ENCODE measurements at places on chromosomes 13 and 19.

GRCh38 chr19:58067240-58067912 lies 8.3 kb downstream of the ZNF135 start:
- DNase-seq = no peak

GRCh38 chr19:7833225-7834099 lies 3.4 kb downstream of the EVI5L start:
- DNase-seq = no peak

- no peak for DNase-seq
Observed at GRCh38 chr13:24625870-24626849, 54.0 kb upstream of the ATP12A start.

DNA sequence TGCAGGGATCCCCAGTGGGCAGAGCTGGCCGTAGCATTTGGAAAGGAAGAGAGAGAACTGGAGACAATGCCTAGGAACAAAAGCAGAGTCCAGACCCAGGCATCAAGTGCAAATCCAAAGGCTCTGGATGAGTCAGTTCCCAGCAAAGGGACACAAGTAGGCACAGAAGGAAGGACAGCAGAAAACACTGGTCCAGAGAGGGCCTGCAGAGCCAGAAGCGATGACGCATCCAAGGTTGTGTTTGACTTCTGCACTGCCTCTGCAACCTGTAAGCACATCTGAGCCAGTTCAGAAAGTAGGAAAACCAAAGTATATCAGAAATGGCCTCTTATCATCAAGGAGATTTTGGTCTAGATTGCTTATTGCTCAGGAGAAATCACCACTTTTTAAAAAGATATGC lies 604.5 kb downstream of the FGF9 start:
- no peak for DNase-seq

DNA sequence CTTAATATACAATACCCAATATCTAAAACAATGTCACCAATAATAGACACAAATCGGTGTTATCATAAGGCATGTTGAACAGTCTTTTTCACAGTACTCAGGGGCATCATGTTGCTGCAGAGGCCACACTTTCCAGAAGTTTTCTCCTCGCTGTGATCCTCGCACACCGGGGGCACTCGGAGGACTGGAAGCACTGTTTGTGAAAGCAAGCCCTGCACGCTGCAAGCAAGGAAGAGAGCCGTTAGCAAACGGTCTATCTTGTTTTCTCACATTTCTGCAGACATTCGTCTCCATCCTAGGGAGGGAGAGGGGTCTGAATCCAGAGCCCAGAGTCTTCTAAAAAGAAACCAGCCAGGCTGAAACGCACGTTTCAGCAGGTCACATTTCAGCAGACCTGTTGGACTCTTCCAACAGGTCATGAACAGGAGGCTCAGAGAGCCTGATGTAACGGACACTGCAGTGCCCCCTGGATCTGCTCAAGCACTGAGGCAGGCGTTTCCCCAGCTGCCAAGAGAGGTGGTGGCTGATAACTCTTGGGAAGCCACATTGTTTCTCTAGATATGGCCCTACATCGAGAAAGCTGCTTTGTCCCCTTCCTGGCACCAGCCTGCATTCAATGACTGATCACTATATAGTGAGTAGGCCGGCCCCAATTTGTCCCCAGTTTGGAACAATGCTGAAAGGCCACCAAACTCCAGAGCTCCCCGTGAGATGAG lies 43.6 kb downstream of the RUBCNL start:
- no peak for DNase-seq

DNA sequence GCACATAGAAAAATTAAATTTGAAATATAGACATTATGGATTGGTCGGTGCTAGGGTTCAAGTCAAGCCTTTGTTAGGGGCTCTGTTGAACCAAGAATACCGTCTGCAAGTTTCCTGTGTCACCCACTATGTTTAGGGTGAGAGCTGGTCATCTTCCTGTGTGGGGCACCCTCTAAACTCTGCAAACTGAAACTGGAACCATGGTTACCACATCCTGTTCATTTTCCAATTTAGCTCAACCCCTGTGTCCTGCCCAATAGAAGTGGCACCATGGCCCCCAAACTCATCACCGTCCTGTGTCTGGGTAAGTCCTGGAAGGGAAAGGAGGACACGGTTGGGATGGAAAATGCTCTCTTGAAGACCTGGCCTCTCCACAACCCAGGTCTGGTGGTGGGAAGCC lies 29.9 kb downstream of the LAIR2 start:
- DNase-seq = no peak

GRCh38 chr13:95239283-95239682 lies 62.0 kb downstream of the ABCC4 start:
- no peak for DNase-seq

DNA sequence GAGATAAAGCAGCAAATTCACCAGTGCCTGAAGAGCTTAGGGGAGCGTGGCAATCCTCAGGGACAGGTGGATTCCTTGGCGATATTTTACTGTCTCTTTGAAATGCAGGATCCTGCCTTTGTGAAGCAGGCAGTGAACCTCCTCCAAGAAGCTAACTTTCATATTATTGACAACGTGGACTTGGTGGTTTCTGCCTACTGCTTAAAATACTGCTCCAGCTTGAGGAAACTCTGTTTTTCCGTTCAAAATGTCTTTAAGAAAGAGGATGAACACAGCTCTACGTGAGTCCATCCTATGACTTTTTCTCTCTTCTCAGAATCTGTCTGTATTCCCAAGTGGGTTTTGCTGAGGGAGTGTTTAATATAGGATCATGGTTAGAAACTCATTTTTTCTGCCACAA lies 22.6 kb downstream of the NLRP4 start:
- no peak for DNase-seq

- no peak for DNase-seq
Observed at GRCh38 chr19:4414144-4414799, 11.8 kb downstream of the CHAF1A start.

GRCh38 chr13:75788481-75788981 lies 152.4 kb downstream of the LMO7 start:
- no peak for DNase-seq

DNA sequence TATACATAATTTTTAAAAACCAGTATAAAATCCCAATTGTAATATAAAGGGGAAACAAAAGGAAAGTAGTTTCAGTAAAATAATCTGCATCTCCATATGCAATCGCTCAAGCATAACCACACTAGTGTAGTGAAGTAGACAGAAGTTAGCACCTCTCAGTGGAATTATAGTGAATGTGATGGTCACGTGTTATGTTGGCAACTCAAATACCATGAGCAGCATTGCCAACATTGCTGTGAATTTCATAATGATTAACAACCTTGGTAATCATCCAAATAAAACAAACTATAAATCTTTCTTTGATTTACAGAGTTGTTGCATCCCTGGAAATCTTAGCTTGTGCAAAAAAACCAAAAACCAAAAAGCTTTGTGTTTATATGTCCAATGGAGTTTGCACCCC lies 77.3 kb upstream of the SIAH3 start:
- no peak for DNase-seq

- DNase-seq = no peak
Observed at GRCh38 chr13:113176822-113177221, 18.4 kb downstream of the PROZ start.

Measured in NCI-H2107 (cell line).